Activated CD4-positive, alpha-beta memory T cell treated with anti-CD3 and anti-CD28 coated beads, Interleukin-2, amount 10 ng/mL, durations not matched to agents 7 days and 5 days (primary cell): ENCODE measurements at places on chromosomes 1 and 21. TPM values are rescaled to one million over a fixed set of nuclear protein-coding genes. Genes with fewer than 3 reads are reported as not detected.

Gene EVA1C
- 6.3 TPM for total RNA-seq

GRCh38 chr21:42737951-42738590, 84.7 kb downstream of the PDE9A start:
- no peak overlapping the region for H3K4me3 ChIP-seq
- peaks cover 2% of the 10 kb centered on the region for H3K27me3 ChIP-seq
- peaks cover 56% of the 10 kb centered on the region for H3K4me1 ChIP-seq
- peak; percentile 20 for DNase-seq

Gene LCA5L
- not detected for total RNA-seq

Gene FCER1G
- 1.1 TPM for total RNA-seq

GRCh38 chr1:156643778-156644092, 1.8 kb downstream of the BCAN start:
- peak overlapping the region; percentile 16 for H3K27ac ChIP-seq
- DNase-seq: peak; percentile 78
- no peak overlapping the region for H3K4me3 ChIP-seq
- H3K4me1 ChIP-seq: peaks cover 42% of the 10 kb centered on the region

DNA sequence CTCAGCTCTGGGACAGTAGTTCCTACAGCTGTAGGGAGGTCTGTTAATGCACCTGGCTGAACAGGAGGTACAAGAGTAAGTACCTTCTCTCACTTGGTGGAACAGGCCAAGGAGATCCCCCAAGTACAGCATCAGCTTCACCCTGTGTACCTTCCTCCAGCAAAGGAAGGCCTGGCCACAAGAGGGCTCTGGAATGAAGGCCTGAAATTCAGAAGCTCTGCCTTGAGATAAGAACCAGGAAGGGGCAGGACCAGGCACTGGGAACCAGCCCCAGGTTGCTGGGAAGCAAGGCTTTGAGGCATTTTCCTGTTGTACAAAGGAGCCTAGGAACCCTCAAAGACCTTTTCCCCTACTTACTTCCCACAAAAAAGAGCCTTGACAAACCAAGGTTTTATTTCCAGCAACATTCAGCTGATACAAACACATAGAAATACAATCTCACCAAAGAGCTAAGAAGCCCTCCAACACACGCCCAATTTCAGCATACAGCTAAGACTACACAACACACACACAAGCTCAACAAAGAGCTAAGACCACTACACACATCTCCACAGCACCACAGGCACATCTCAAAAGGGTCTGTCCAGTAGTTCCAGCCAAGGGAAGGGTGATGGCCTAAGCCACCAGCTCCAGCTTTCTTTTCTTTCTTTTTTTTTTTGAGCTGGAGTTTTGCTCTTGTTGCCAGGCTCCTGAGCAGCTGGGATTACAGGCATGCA, 23.5 kb downstream of the F11R start:
- peaks cover 15% of the 10 kb centered on the region for H3K36me3 ChIP-seq
- no peak overlapping the region for H3K27ac ChIP-seq
- no peak overlapping the region for H3K4me3 ChIP-seq
- peaks cover 9% of the 10 kb centered on the region for H3K4me1 ChIP-seq
- peak; percentile 59 for DNase-seq

- peaks cover 3% of the 10 kb centered on the region for H3K27me3 ChIP-seq
- no peak overlapping the region for H3K27ac ChIP-seq
- H3K4me3 ChIP-seq: no peak overlapping the region
- no peaks in the 10 kb centered on the region for H3K4me1 ChIP-seq
- no peaks in the 10 kb centered on the region for H3K36me3 ChIP-seq
These were observed 39.1 kb downstream of the CRB1 start for GRCh38 chr1:197307136-197307535.

- no peak overlapping the region for H3K27ac ChIP-seq
- no peak for DNase-seq
- no peaks in the 10 kb centered on the region for H3K36me3 ChIP-seq
- no peaks in the 10 kb centered on the region for H3K4me1 ChIP-seq
- peaks cover 38% of the 10 kb centered on the region for H3K27me3 ChIP-seq
- H3K4me3 ChIP-seq: no peak overlapping the region
These were observed 3.7 kb downstream of the KAZN start for GRCh38 chr1:14602136-14602535.

Gene SLC25A33
- 3.0 TPM for total RNA-seq

DNA sequence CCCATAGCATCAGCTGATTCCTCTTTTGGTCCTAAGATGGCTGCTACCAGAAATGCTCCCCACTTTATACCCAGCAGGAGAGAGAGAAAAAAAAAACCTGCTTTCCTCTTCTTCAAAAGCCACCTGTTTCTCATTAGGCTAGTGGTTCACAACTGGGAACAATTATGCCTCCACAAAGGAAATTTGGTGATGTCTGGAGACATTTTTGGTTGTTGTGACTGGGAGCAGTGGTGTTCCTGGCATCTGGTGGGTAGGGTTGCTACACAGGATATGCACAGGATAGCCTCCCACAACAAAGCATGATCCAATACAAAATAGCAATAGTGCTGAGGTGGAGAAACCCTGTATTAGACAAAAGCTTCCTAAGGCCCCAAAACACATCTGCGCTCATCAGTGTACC, 38.5 kb upstream of the SGIP1 start:
- H3K27me3 ChIP-seq: peaks cover 31% of the 10 kb centered on the region
- H3K4me3 ChIP-seq: no peak overlapping the region
- DNase-seq: no peak
- no peak overlapping the region for H3K27ac ChIP-seq

GRCh38 chr1:192954705-192955265, 104.4 kb downstream of the UCHL5 start:
- H3K36me3 ChIP-seq: no peaks in the 10 kb centered on the region
- H3K27ac ChIP-seq: no peak overlapping the region
- peaks cover 2% of the 10 kb centered on the region for H3K4me1 ChIP-seq
- no peaks in the 10 kb centered on the region for H3K27me3 ChIP-seq
- no peak for DNase-seq

GRCh38 chr1:26288311-26288941, 8.5 kb downstream of the SH3BGRL3 start:
- DNase-seq: peak; percentile 82
- H3K4me3 ChIP-seq: peak overlapping the region; percentile 54
- peak overlapping the region; percentile 98 for H3K27ac ChIP-seq
- no peaks in the 10 kb centered on the region for H3K27me3 ChIP-seq
- peaks cover 24% of the 10 kb centered on the region for H3K36me3 ChIP-seq
- H3K4me1 ChIP-seq: peaks cover 86% of the 10 kb centered on the region

DNA sequence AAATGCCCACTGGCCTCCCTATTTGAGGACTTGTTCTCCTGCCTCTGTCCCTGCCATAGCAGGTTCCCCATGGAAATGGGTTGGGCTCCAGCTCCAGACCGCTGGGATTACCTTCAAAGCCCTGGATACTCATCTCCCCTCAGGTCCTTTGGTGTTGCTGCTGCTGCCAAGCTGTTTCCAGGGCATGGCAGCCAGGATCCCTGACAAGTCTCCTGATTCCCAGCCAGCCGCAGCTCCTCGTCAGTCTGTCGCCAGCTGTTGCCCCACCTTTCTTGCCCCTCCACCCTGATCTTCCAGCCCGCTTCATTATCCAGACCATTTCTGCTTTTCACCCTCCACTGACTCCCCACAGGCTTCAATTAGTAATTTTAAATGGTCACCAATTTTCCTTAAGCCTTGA, 68.3 kb upstream of the KCND3 start:
- H3K36me3 ChIP-seq: no peaks in the 10 kb centered on the region
- H3K4me3 ChIP-seq: no peak overlapping the region
- no peak overlapping the region for H3K27ac ChIP-seq

DNA sequence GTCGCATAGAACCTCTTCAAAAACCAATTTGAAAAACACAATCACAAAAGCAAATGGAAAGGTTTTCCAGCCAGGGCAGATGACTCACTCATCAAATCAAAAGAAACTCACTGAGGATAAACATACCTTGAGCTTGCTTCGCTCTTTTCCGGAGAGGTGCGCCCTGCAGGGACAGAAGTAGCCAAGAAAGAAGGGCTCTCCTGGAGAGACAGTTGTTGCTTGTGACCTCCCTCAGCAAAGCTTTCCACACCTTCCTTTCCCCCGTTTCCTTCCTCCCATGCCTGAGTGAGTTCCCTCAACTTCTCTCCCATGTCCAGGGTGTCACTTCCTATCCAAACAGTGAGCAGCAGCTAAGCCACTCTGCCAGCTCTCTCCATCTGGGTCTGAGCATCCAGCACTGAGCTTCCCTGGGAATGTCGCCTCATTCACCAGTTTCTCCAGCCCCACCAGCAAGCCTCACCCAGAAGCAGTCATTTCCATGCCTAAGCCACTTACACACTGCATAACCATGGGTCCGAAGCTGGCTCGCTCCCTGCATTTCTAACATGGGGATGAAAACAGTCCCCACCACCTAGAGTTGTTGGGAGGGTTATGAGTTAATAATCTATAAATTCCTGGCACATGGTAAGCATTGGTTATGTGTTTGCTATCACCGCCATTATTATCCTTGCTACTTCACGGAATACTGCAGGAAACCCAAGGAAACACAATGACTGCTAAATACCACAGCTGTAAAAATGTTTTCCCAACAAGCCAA, 75.0 kb downstream of the PTPN14 start:
- H3K4me3 ChIP-seq: no peak overlapping the region
- H3K27me3 ChIP-seq: peaks cover 28% of the 10 kb centered on the region
- no peak for DNase-seq

Gene OR2L2
- total RNA-seq: 0.10 TPM

GRCh38 chr21:25425156-25425555, 182.1 kb downstream of the MRPL39 start:
- H3K4me3 ChIP-seq: no peak overlapping the region
- no peaks in the 10 kb centered on the region for H3K27me3 ChIP-seq
- H3K27ac ChIP-seq: no peak overlapping the region
- peaks cover 54% of the 10 kb centered on the region for H3K4me1 ChIP-seq
- no peak for DNase-seq

Gene NBPF19
- total RNA-seq: 14.0 TPM

DNA sequence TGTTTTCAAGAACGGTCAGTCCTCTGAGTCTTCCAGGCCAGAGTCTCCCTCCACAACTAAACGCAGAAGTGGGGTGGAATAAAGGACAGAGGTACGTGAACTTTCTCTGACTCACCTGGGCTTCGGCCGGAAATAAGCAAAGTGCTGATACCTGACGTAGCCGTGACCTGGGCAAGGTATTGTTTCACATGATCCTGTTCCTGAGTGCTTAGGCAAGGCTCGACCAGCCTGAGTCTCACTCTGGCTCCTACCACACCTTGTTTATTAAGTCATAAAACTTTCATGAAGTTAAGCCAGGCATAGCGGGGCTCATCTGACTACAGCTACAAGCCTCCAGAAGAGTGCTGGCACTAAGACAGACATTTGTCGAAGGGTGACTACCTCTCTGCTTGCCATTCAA, 327.5 kb downstream of the SETD4 start:
- H3K4me3 ChIP-seq: no peak overlapping the region
- peaks cover 7% of the 10 kb centered on the region for H3K27me3 ChIP-seq
- no peak overlapping the region for H3K27ac ChIP-seq
- H3K36me3 ChIP-seq: no peaks in the 10 kb centered on the region
- no peaks in the 10 kb centered on the region for H3K4me1 ChIP-seq

DNA sequence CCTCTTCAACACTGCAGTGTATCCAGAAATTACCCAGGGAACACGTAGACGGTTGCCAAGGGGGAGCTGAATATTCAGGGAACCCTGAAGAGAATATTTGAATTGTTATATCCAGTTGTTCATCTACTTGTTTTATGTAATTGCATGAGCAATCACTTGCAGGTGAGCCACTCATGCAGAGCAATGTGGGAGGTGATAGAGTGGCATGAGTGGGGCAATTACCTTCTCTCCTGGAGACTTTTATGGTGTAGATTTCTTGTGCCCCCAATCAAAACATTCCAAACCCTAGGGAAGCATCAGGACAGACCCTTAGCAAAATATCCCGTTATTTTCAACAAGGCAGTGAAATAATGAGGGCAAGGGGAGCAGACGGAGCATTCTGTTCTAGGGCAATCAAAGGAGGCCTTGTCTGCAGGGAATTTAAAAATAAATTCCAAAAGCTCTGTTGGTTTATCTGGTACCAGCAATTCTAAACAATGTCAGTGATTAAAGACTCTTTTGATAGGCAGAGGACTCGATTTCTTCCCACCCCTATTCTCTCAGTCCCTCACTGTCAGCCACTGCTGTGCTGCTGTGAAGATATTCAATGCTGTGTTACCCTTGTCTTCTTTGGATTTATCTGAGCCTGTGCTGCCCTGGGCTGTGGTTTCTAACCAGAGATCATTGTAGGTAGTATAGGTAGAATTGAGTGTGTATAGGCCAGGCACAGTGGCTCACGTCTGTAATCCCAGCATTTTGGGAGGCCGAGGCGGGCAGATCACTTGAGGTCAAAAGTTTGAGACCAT, 180.2 kb upstream of the MAP1LC3C start:
- no peaks in the 10 kb centered on the region for H3K4me1 ChIP-seq
- no peaks in the 10 kb centered on the region for H3K27me3 ChIP-seq
- no peak overlapping the region for H3K27ac ChIP-seq
- no peaks in the 10 kb centered on the region for H3K36me3 ChIP-seq
- H3K4me3 ChIP-seq: no peak overlapping the region

DNA sequence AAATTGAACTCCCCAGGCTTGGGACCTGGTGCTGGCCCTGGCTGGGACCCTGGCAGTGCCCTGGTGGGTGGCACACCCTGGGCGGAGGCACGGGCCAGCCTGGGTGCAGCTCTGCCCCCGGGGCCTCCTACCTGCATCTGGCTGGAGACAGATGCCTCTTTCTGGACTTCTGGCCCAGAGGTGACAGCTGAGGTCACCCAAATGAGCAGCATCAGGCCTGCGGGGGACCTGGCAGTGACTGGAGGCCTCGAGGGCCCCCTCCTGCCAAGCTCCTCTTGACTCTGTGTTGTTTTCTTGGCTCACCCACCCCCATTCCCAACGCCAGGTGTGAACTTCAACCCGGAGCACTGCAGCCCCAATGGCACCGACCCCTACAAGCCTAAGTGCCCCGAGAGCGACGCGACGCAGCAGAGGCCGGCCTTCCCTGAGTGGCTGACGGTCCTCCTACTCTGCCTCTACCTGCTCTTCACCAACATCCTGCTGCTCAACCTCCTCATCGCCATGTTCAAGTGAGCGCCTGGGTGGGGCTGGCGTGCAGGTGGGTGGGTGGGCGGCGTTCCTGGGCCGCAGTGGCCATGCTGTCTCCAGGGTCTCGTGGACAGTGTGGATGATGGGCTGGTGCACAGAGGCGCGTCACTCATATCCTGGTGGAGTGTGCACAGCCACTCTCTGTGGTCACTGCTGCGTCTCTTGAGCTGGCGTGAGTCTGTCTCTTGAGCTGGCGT, 41.6 kb upstream of the LRRC3 start:
- no peaks in the 10 kb centered on the region for H3K4me1 ChIP-seq
- DNase-seq: no peak
- no peak overlapping the region for H3K27ac ChIP-seq

DNA sequence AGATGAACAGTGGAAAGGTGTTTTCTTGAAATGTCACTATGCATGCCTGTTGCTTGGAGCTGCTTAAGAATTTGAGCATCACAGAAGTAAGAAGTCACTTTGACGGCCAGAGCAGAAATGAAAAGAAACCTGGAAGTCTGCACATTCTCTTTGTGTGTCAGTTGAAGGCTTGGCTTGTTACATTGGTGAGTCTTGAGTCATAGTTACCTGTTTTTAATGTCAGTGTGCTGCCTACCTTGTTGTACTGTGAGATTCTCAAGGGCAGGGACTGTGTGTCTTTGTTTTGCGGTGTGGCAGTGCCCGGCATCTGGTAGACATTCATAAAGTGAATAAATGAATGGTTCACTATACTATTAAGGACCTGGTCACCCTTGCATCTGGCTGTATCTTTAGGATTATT, 9.9 kb downstream of the OTUD3 start:
- H3K4me1 ChIP-seq: peaks cover 2% of the 10 kb centered on the region
- H3K36me3 ChIP-seq: peaks cover 36% of the 10 kb centered on the region
- H3K27ac ChIP-seq: no peak overlapping the region
- no peak overlapping the region for H3K4me3 ChIP-seq
